Left colon (tissue), 2 donors: ENCODE measurements at places on chromosomes 12 and 14.

- no peak for DNase-seq
These were observed 316.4 kb downstream of the BCAT1 start for GRCh38 chr12:24632466-24632865.

DNA sequence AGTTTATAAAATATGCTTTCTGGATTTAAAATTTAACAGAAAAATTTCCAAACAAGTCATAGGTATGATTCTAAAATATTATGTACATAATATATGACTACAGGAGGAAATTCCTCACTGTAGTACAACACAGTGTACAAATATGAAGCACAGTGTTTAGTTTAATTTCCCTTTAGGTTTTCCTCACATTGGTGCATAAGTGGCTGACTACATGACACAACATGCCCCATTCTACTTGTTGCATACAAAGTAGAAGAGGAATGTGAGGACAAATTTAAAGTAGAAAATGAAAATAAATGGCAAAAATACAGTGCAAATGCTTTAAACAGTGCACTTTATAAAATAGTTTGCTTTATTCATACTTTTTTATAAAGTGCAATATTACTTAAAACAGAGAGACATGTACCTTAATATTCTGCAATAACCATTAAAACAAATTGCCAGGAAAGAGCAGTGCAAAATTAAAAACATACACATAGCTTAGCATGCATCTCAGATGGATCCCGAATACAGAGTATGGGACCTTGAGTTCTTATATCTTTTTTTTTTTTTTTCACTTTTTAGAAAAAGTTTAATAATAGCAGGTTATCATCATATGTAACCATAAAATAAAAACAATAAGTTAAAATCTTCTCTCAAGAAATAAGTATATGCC lies 54.8 kb upstream of the TTC7B start:
- no peak for DNase-seq

GRCh38 chr12:77608271-77608824 lies 222.3 kb upstream of the NAV3 start:
- DNase-seq: no peak

DNA sequence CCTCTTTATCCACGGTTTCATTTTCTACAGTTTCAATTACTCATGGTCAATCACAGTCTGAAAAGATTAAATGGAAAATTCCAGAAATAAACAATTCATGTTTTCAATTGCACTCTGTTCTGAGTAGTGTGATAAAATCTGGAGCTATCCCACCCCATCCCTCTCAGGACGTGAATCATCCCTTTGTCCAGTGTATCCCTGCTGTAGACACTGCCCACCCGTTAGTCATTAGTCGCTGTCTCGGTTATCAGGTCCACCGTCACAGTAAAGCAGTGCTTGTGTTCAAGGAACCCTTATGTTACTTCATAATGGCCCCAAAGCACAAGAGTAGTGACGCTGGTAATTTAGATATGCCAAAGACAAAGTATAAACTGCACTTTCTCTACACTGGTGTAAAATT lies 141.0 kb upstream of the LMNTD1 start:
- DNase-seq: no peak

DNA sequence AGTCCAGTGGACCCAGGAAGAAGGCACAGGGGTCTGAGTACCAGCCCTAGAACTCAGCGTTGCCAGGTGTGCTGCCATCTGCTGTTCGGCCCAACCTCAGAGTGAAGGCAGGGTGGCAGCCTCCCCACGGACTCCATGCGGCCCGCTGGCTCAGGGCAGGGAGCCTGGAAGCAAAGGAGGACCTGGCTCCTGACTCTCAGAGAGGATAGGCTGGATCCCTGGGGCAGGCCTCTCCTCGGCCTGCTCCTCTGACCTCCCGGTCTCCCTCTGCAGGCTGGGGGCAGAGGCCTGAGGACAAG lies 10.1 kb downstream of the MCRS1 start:
- no peak for DNase-seq

DNA sequence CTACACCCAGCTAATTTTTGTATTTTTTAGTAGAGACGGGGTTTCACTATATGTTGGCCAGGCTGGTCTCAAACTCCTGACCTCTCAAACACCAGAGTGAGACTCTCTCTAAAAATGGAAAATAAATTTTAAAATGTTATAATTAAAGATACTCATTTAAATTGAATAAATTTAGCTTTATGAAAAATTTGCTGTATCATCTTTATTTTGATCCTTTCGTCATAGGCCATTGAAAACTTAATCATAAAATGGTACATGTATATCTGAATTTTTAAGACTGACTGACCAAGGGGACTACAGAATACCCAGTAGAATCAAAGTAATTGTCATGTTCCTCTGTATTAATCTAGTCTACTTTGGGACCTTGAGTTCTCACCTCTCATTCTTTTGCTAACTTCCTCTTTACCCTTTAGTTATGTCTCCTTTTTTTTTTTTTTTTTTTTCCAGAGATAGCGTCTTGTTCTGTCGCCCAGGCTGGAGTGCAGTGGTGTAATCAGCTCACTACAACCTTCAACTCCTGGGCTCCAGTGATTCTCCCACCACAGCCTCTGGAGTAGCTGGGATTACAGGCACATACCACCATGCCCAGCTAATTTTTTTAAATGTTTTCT lies 9.5 kb downstream of the RAB5B start:
- DNase-seq: no peak

GRCh38 chr12:98751580-98752115 lies 106.6 kb downstream of the APAF1 start:
- DNase-seq: no peak

- peak; percentile 54 for DNase-seq
These were observed 53.4 kb downstream of the PLBD1 start for GRCh38 chr12:14514154-14514842.
